Kidney (tissue), 22 donors: ENCODE measurements at places on chromosomes 3 and 15.

- no peak for DNase-seq
Measured at GRCh38 chr3:134998158-134998557, 203.1 kb downstream of the EPHB1 start.

DNA sequence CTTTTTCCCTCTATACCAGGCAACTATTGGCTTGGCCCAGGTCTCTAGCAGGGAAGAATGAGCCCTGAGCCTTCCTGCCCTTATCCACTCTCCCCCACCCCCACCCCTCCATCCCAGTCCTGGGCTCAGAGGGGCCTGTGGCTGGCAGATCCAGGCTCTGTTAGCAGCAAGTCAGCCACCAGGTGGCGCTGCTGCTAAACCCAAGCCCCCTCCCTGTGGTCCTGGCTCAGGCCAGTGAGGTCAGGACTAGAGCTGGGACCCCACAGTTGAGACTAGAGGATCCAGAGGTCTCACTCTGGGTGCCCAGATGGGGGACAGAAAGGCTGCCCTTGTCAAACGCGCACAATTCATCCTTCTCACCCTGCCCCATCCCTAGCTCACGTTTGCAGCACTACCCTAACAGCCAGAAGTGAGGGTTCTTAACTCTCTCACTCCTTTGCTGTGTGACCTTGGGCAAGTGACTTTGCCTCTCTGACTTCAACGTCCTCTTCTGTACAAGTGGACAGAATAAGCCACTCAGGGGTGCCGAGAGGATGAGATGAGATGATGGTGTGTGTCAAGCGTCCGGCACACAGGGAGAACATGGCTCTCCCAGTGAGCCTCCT, 46.8 kb upstream of the SLC6A1 start:
- DNase-seq: peak; percentile 68

- DNase-seq: no peak
Measured at GRCh38 chr15:52642386-52643361, 36.5 kb downstream of the ATOSA start.

DNA sequence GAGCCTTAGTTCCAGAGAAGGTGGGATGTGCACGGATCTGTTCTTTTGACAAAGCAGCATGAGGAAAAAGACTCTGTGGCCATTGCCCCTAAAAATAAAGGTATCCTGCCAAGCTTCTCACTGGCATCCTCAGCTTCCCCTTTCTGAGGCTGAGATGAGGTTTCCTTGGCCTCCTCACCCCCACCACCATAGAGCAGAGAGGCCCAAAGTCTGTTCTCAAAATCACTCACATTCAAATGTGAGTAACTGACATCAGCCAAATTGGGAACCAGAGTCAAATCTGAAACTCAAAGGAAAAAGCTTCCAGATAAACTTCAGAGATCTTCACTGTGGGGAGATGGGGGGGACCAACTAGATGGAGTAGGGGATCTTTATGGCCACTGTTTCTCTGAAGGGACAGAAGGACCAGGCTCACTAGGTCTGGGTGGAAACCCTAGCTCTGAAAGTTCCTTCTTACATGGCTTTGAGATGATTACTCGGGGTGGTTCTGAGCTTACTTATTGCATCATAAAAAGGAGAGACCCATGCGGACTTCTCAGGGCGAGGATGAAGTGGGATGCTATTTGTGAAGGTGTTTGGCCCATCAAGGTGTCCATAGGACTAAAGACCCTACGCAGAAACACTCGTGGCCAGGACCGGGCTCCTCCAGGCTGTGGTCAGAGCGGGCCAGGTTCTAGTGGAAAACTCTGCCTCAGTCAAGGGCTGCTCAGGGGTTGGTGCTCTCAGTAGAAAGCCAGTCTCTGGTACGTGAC, 61.5 kb upstream of the MEF2A start:
- DNase-seq: no peak

DNA sequence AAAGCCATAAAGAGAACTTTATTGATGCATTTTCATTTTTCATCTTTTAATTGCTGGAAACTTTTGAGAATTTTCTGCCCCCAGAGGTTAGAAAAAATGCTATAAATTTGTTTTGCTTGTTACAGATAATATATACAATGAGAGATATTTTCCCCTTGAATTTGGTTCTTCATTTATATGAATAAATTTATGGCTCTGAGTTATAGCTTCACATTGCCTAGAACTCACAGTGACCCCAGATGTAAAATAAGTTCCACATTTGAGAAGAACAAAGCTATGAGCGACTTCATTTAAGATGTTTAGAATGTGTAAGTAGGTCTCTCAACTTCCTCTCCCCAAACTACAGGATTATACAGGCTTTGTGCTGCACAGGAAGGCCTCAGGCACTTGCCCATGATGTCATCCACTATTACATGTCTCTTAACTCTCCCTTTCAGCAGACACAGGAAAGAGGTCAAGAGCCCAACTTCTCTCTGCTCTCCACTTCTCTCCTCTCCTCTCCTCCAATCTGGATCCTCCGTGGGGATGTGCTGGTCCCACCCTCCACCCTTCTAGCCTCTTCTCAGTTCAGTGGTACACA, 92.8 kb downstream of the DUT start:
- DNase-seq: no peak

DNA sequence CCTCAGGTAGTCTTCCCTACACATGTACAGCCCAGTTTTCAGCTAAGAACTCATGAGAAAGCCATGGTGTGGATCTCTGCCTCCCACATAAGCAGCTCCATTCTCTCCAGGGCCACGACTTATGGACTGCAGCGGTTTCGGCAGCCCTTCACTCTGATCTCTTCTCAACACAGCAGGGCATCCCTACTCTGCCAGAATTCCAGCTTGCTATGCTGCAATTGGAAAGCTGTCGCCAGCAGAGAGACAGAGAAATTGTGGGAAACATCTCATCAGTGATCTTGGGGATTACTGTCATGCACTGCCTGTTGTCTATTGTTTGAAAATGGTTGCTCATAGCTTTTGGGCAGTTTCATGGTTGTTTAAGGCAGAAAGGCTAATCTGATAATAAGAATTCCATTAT, 11.9 kb upstream of the BLM start:
- no peak for DNase-seq

DNA sequence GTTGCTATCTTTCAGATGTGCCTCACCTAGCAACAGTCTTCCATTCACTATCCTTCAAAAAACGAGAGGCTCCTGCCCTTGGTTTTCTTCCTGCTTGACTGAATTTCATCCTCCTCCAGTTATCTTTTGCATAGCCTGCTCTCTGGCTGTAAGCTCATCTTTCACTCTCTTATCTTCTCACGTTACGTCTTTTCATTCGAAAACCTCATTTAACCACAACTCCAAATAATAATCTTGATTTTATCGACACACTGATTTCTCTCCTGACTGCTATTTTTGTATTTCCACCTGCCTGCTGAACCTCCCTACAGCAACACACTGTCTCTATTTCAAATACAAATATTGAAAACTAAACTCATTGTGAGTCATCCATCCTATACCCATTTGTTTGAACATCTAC, 230.7 kb upstream of the TMC3 start:
- DNase-seq: no peak

DNA sequence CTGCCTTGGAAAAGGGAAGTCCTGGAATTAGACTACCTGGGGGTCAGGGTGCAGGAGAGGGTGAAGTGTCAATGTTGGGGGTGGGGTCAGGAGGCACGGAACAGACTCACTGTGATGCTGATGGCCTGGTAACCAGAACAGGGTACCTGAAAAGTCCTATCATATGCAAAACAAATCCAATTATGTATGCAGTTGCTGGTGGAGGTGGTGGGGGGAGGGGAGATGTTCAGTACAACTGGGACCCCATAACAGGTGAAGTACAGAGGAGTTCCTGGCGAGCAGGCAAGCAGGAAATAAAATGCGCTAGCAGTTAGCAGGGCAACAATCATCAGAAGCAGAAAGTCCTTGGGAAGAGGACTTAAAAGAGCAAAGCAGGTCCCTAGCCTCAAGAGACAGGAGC, 4.2 kb upstream of the KATNBL1 start:
- no peak for DNase-seq

DNA sequence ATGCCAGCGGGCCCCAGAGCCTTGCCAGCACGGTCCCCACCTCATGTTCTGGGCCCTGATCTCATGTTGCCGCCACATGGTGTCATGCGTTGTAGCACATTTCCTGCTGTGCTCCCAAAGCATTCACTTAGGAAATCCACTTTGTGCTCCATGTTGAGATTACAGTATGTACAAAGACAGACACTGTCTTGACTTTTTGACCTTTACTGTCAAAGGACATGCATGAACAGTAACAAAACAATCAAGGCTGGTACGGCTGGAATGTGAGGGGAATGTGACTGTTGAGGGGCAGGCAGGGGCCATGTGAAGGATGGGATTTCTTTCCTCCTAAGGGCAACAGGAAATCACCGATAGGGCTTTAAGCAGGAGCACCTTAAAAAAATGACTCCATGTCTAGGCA, 53.3 kb upstream of the RPL32 start:
- peak; percentile 81 for DNase-seq

DNA sequence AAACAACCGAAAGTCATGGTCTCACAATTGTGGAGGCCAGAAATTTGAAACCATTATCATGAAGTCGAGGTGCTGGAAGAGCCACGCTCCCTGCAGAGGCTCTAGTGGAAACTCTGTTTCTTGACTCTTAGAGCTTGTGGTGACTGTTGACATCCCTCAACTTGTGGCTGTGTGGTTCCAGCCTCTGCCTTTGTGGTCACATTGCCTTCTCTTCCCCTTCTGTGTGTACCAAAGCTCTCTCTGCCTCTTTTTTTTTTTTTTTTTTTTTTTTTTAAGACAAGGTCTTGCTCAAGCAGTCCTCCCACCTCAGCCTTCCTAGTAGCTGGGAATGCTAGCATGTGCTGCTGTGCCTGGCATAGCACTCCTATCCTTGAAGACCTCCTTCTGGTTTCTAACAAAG, 48.7 kb upstream of the CRTC3 start:
- no peak for DNase-seq

GRCh38 chr15:64251658-64252057, 88.8 kb upstream of the PPIB start:
- no peak for DNase-seq

GRCh38 chr3:51703068-51703760, 3.7 kb upstream of the GRM2 start:
- DNase-seq: no peak

- DNase-seq: no peak
Measured at GRCh38 chr3:105356396-105356795, 10.3 kb upstream of the ALCAM start.

DNA sequence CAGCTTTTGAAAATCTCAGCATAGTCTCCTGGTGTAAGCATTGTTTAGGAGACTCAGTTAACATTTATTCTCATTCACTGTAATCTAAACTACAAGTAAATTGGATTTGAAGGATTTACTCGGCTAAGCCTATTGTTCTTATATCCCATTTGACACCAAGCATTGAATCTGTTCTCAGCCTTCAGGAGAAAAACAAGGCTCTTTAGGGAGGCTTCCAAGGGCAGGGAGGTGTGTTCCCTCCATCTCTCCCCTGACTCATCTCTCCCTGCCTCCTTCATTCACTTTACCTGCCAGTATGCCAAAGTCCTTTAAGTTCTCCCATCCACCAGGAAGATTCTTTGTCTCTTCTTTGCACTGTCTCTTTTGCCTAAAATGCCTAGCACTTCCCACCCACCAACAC, 347.8 kb downstream of the MFSD1 start:
- no peak for DNase-seq

DNA sequence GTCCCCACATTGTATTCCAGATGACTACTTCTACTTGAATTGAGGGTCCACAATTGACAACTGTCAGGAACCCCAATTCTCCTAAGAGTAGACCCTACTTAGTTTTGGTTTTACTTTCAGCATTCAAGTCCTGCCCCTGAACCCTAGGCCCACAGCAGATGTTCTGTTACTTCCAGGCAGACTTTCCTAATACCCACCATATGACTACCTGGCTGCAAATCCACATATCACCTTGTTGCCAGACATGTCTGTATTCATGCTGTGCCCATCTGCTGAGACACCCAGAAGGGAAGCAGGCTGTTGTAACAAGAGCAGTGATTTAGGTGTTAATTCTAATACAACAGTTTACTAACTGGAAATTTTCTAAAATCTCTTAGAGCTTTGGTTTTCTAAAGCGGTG, 235.1 kb upstream of the CCDC54 start:
- no peak for DNase-seq

DNA sequence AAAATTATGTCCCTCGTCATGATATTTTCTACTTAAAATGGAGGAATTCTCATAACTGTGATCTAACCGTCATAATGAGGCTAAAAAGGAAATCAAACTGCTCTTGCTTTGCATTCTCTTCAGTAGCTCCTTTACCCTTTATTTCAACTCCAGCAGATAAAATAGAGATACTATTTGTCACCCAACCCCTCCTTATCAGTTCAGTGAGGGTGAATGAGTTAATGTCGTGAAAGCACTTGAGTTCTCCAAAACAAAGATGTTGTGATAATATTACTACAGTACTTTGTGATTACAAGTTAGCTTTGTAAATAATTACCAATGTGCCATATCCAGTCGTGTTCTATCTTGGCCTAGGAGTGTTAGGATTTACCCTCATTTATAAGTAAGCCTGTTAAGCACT, 63.4 kb upstream of the ANKRD28 start:
- no peak for DNase-seq

GRCh38 chr3:28835249-28835648, 445.6 kb upstream of the RBMS3 start:
- no peak for DNase-seq

DNA sequence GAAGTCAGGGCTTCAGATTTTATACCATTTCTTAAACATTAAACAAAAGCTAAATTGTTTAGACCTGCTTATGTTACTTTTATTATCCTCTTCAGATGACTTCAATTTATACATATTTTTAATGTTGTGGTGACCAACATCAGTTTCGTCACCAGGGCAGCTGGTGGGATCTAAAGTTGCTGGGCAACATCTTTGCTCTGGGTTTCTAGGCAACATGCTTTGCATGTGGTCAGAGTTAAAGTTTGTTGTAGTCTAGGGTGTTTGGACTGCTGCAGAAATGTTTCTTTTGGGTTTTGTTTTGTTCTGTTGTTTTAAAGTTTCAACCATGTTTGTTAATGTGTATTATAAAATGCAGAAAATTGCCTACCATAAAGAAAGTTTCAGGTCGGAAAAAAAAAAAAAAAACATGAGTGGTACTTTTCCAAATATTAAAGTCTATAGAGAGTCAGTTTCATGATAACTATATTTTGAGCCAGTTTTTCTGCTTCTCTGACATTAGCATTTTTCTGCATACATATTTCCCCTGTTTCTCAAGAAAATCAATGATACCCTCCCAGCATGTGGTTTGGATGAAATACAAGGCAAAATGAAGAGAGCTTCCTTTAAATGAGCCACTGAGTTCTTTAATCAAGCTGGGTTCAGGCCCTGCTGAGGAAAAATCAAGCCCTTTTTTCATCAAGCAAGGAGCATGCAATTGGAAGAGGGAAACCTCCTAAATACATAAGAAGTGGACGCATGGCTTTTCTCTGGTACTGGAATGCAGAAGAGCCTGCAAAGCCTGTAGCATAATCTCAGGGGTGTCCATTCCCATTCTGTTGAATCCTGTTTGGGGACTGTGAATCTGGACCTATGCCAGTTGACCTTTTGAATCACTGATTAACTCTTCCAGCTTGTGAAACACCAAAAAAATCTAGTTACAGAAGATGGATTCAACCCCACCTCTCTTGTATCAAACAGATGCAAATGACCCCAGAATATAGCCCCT, 35.0 kb upstream of the VGLL3 start:
- no peak for DNase-seq
